ENCODE measurements at places on chromosomes 16 and 17.

DNA sequence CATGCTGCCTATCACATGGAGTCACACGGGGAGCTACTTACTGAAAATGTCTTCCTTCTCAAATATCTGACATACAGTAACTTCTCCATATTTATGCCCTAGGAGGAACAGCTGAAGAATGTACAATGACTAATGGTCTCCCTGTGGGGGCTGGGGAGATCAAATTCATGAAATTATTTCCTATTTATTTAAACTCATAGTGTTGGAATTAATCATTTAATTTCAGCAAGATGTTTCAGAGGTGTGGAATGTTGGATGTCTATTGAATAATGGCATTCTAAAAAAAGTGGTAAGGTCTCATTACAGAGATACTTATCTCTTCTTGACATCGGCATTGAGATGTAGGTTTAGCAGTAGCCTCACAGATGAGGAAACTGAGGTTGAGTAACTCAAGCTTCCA, 214.3 kb upstream of the CDH11 start:
- DNase-seq: no peak

DNA sequence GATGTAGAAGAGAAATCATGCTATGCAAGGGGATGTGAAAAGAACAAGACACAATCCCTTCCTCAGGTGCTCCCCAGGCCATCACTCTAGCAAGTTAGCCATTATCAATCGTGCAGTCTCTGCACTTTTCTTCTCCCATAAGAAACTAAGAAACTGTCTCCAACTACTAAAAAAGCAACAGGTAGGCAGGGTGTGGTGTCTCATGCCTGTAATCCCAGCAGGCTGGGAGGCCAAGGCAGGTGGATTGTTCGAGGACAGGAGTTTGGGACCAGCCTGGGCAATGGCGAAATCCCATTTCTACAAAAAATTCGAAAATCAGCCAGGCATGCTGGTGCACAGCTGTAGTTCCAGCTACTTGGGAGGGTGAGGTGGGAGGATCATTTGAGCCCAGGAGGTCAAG, 13.8 kb downstream of the PARN start:
- DNase-seq: no peak

- no peak for DNase-seq
Observed at GRCh38 chr16:30051518-30051917, 14.0 kb upstream of the ALDOA start.

GRCh38 chr17:61581611-61582349, 9.2 kb downstream of the NACA2 start:
- DNase-seq: no peak

DNA sequence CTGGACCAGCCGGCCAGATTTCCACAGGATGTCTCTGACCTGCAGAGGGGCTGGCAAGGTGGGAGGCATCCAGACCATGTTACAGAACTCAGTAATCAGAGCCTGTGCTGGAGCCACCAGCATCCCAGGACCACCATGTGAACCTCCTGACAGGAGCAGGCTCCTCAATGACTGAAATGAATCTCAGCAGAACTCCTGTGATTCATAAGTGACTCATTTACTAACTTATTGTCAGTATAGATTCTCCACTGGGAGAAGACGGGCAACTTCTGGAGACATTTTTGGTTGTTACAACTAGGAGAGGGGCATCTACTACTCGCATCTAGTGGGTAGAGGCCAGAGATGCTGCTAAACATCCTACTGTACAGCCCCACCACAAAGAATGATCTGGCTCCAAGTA, 3.1 kb upstream of the WWOX start:
- no peak for DNase-seq

DNA sequence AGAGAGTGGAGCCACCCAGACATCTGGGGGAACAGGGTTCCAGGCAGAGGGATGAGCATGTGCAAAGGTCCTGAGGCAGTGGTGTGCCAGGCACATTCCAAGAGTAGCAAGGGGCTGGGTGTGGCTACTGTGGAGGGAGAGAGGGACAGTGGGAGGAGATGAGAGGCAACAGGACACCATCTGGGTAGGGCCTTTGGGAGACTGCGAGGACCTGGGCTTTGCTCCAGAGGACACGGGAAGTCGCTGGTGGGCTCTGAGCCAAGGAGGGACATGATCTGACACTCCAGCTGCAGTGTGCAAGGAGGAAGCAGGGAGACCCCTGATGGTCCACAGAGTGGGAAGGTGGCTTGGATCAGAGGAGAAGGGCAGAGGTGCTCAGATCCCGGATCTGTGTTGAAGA, 56.7 kb upstream of the MED9 start:
- no peak for DNase-seq

- DNase-seq: no peak
Observed at GRCh38 chr16:85204242-85205010, 92.2 kb upstream of the CIBAR2 start.

DNA sequence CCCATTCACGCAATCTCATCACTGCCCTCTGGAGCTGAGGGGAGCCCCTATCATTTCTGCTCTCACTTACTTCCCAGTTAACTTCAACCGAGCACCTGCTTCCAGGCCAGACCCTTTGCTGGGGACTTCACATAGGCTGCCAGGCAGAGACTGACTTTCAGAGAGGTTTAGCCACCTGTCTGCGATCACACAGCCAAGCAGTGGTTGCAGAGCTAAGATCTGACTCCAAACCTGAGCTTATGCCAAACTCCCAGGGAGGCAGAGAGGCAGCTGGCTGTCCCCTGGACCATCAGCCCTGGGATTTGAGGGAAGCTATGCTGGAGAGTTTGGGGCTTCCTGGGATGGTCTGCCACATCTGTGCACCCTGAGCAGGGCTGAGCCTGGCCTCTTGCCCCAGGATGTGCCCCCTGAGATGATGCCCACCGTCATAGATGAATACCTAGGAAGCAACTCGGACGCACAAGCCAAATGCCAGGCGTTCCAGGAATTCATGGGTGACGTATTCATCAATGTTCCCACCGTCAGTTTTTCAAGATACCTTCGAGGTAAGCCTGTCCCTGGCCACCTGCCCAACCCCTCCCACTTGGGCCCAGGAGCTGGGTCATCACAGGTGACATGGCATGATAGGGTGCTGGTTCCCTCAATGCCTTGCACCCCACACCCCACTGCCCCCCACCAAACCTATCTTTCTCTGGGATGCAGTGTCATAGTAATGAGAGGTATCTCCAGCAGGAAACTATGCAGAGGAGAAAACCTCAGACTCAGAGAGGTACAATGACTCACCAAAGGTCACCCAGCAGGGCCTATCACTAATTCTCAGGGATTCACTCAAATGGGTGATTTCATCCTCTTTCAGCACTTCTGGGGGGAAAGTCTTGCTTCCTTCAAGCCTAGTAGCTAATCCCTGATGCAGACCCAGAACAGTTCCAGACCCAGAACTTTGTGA, 10.0 kb downstream of the CES3 start:
- DNase-seq: no peak

GRCh38 chr17:71976011-71976649, 144.7 kb upstream of the SOX9 start:
- DNase-seq: no peak

GRCh38 chr17:7842380-7843256, 8.6 kb downstream of the KDM6B start:
- DNase-seq: peak; percentile 47

GRCh38 chr17:39139161-39139511, 12.3 kb downstream of the PLXDC1 start:
- no peak for DNase-seq

- DNase-seq: no peak
Observed at GRCh38 chr17:36951084-36951789, 2.5 kb downstream of the AATF start.

DNA sequence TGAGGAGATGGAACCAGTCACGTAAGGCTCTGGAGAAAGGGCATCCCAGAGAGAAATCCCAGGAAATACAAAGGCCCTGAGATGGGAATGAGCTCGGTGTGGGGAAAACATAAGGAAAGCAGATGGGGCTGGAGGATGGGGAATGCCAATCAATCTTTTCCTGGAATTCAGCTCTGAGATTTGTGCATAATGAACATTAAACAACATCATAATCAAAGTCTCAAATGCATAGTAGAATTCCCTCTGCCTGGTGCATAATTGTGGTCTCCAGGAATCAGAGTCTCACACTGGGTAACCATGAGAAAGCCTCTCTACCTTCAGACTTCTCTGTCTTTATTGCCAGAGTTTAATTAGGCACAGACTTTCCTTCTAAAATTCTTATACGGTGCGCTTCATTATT, 30.8 kb downstream of the OTOA start:
- DNase-seq: no peak

DNA sequence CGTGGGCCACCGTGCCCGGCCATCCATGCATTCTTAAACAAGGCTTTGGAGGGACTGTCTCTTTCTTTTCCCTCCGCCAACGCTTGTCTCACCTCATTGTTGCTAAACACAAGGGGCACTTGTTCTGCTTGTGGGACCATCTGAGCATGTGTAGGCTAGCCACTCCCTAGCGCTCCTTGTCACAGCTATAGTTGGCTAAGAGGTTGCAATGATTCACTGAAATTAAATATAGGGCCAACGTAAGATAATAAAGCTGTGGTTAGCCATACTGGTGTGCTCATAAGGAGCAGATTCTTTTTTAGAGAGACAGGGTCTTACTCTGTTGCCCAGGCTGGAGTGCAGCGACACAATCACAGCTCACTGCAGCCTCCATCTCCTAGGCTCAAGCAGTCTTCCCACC, 41.2 kb downstream of the KIAA0513 start:
- no peak for DNase-seq
